IPS-NIHi11 (cell line): ENCODE measurements at places on chromosomes 13 and 19.

DNA sequence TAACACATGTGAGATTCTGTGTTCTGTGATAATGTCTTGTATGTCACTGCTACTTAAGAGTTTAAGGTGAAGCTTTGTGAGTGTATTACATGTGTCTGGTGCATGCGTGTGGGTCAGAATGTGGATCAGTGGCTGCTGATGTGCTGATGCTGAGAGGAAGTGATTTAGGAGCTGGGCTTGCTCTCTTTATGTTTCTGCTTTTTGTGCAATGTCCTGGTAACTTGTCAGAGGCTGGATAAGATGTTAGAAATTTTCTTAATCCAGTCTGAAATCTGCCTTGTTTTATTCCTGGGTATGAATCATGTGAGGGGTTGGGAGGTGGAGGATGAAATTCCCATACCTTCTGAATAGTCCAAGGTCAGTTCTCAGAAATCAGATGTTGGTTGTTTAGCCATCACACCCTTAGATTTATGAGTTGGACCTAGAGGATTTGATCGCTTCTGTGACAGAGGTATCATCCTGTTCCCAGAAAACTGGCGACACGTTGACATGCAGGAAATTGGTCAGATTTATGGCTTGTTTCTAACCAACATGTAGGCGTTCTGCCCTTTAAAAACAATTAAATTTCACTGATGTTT is 24.5 kb upstream of the CXCL17 start:
- DNase-seq = no peak

DNA sequence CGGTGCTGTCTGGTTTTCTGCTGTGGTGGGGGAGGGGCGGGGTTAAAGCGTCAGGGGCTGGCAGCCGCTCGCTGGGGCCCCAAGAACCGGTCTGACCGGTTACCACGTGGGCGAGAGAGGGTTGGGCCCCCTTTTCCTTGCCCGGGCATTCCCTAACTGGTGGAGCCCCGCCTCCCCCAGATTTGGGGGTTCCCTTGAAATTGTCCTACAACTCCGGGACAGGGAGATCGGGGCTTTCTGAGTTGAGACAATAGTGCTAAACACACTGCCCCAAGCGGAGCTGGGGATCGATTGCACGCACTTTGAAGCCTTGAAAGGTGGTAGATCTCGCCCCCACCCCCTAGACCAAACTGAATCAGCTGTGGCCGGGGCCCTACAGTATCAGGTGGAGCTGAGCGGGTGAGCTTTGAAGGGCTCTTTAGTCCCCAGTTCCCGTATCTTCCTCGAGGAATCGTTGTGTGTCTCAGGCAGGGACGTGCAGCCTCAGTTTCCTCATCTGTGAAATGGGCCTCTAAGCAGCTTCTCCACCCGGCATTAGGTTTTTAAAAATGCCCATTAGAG is 4.8 kb downstream of the IER2 start:
- peak; percentile 50 for DNase-seq

GRCh38 chr19:5697890-5698634 is 8.0 kb downstream of the RPL36 start:
- peak; percentile 37 for DNase-seq

DNA sequence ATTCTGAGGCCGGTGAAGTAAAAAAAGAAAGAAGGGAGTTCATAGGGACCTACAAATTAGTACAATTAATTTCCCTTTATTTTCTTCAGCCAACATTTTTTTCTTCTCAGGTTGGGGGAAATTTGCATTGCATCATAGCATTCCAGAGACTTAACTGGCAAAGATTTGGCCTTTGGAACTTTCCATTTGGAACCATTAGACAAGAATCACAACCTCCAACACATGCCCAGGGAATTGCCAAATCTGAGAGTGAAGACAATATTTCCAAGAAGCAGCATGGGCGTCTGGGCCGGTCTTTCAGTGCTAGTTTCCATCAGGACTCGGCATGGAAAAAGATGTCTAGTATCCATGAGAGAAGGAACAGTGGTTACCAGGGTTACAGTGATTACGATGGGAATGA is 6.4 kb upstream of the ERCC5 start:
- no peak for DNase-seq

DNA sequence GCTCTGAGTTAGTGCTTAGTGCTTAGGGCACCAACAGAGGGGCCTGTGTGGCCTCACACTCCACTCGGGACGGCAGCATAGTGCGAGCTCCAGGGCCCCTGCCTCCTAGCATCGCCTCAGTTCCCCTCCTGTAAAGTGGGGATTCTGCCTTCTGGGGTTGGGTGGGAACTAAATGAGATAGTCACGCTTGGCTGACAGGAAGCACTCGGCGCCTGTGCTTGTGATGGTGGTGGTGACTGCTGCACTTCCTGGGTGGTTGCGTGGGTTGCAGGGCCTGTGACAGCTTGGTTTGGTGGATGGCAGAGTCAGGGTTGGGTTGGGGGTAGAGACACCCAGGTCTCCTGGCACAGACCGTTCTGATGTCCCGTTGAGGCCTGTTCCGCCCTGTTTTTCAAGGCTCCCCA is 7.7 kb downstream of the PLEKHF1 start:
- no peak for DNase-seq
